ENCODE measurements at places on chromosomes 16 and 17.
A peak's percentile ranks its signal among the peaks of the same experiment; 100 is the strongest.

GRCh38 chr16:56795011-56795410 is 65.1 kb downstream of the NUP93 start:
- no peak for DNase-seq

DNA sequence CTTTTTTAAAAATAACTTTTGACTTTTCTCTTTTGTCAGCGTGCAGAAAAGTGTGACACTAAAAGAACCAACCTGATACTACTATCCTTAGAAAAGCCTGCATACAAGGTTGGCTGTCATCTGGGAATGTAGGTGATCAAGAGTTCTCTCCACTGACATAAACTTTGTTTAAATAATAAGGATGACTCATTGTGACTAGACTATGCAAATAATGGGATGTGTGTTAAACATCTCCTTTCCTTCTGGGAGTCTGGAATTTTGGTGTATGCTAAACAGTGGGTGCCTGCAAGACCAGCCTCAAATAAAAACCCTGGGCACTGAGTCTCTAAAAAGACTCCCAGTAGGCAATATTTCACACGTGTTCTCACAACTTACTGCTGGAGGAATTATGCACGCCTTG is 373.4 kb downstream of the CNTNAP4 start:
- no peak for DNase-seq

- no peak for DNase-seq
Observed at GRCh38 chr17:75260641-75261335, 618 bp downstream of the GGA3 start.

- DNase-seq: peak; percentile 29
Observed at GRCh38 chr16:11361701-11362451, 16.6 kb downstream of the RMI2 start.

GRCh38 chr17:30321314-30321713 is 12.5 kb downstream of the TMIGD1 start:
- no peak for DNase-seq

- no peak for DNase-seq
Observed at GRCh38 chr16:10239640-10240039, 57.4 kb upstream of the GRIN2A start.

- DNase-seq: no peak
Observed at GRCh38 chr17:51455931-51456330, 195.6 kb downstream of the UTP18 start.

DNA sequence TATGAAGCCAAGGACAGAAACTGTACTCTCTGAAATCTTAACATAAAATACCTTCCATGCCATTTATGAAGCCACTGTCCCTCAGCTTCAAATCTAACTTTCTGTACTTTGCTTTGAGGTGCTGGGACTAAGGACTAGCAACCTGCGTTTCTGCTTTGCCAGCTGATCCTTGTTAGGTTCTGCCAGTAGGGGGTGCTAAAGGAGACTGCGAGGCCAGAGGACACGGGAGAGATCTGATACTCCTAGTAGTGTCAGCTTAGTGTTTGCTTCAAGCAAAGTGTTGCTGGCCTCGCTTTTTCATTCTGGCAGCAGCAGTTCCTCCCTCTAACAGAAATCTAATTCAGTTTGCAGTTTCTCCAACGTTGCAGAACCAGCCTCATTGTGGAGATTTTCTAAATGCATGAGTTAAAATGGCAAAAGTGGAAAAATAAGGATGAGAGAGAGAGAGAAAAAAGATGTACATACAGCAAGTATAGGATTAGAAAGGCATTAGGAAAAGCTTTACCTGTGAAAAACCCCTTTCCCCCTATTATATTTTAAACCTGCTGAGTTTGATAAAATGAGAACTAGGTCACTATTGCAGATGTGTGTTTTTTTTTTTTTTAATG is 297.5 kb downstream of the CA10 start:
- no peak for DNase-seq

DNA sequence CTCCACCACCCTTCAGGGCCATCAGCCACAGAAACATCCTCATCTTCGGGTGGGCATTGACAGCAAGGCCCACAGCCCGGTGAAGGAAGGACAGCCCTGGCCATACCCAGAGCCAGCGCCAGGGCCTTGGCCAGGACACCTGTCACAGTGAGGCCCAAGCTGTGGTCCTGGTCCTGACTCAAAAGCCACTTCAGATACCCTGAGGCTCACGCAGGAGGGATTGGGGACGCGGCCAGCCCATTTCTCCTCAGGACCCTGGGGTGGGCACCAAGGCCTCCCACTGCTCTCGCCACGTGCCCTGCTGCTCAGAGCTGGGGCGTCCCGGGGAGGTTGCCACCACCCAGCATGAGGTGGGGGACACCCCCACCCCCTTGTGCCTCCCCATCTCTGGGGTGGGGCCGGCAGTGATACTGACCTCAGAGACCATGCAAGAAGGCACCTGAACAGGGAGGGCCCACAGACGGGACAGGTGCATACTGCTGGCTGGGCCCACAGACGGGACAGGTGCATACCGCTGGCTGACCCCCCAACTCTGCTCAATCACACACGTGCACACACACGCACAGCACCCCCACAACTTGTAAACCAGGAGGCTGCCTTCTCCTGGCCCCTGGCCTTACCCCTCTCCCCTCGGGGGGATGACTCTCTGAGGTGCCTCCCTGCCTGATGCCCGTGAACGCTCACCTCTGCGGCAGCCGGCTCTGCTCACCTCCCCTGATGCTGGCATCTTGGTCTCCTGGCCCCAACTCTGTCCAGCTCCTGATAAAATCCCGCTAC is 14.2 kb downstream of the SLC7A5 start:
- no peak for DNase-seq

DNA sequence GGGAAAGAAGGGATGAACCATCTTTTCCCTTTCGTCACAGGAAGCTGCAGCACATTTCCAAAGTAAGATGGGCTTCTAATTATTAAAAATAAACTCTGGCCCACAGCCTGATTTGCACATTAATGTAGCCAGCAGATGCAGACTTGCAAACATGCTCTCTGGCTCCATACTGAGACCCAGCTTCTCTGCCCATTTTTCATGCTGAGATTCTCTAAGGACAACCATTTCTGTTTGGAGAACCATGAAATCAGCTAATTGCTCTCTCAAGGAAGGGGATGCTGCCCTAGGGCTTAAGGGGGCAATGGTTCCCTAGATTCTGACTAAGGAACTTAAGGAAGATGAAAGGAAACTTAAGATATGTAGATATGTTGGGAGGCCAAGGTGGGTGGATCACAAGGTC is 63.0 kb upstream of the CES5A start:
- no peak for DNase-seq

- no peak for DNase-seq
Observed at GRCh38 chr16:88195269-88195705, 187.5 kb upstream of the ZNF469 start.

GRCh38 chr16:69890114-69890891 is 60.8 kb upstream of the CLEC18A start:
- DNase-seq: no peak

GRCh38 chr16:56848955-56849689 is 15.9 kb upstream of the SLC12A3 start:
- DNase-seq: no peak

GRCh38 chr17:73271072-73271471 is 9.4 kb upstream of the CPSF4L start:
- DNase-seq: no peak

DNA sequence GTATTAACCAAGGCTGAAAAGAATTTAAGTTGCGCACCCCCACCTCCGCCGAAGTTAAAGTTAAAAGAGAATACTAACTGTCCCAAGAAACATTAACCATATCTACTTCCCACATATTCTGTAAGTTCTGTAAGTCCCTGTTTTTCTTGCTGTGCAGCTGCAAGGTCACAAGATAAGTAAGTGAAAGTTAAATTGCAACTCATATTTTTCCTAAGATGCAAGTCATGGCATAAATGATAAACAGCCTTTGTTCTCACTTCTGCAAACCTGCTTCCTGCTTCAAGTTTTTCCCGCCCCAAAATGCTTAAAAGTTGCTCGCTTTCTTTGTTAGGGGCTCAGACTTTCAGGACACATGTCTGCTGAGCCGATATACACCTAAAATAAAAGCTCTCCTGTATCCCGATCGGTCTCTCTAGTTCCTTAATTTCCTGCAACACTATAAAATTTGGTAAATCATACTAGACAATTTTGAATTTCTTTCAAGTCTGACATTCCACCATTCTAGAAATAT is 32.6 kb upstream of the ABCA9 start:
- DNase-seq: no peak

GRCh38 chr17:15233971-15234370 is 31.2 kb downstream of the PMP22 start:
- DNase-seq: no peak

GRCh38 chr17:17890773-17891759 is 54.3 kb upstream of the SREBF1 start:
- DNase-seq: peak; percentile 43

GRCh38 chr17:274902-275301 is 77.7 kb downstream of the RPH3AL start:
- DNase-seq: no peak

DNA sequence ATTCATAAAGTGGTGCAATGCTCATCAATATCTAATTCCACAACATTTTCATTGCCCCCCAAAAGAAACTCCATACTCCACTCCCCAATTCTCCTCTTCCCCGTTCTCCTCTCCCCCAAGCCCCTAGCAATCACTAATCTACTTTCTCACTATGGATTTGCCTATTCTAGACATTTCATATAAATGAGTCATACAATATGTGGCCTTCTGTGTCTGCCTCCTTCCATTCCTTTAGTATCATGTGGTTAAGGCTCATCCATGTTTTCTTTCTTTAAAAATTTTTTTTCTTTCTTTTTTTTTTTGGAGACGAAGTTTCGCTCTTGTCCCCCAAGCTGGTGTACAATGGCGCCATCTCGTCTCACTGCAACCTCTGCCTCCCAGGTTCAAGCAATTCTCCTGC is 56.3 kb upstream of the HAS3 start:
- DNase-seq: no peak

DNA sequence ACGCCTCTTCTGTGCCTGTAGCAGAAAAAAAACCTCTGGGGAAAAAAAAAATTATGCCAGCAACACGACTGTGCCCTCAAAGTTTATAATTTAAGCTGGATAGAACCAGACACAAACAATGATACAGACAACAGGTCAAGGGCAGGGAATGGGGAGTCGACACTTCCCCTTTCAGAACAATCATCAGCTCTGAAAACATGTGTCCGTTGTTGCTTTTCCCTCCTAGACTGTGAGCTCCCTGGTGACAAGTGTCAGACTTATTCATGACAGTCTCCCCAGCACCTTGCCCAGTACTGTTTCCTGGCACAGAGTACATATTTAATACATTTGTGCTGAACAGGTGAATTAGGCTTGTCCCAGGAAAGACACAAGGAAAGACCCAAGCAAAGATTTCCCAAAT is 178.3 kb downstream of the SOX9 start:
- DNase-seq: no peak

DNA sequence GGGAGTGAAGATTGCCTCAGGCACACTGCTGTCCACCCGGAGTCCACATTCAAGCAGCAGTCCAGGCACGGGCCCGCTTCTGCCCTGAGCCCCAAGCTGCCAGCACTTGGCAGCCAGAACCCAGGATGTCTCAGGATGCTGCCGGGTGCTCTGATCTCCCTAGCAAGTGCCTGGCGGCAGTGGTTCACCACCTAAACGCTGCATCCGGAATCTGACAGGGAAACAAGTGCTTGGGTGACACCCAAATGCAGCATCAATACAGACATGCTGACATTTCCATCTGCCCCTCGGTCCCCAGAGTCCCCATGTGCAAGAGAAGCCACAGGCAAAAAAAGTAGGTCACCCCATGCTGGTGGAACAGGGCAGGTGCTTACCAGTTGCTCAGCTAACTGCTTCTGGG is 197.1 kb upstream of the RPL38 start:
- no peak for DNase-seq

DNA sequence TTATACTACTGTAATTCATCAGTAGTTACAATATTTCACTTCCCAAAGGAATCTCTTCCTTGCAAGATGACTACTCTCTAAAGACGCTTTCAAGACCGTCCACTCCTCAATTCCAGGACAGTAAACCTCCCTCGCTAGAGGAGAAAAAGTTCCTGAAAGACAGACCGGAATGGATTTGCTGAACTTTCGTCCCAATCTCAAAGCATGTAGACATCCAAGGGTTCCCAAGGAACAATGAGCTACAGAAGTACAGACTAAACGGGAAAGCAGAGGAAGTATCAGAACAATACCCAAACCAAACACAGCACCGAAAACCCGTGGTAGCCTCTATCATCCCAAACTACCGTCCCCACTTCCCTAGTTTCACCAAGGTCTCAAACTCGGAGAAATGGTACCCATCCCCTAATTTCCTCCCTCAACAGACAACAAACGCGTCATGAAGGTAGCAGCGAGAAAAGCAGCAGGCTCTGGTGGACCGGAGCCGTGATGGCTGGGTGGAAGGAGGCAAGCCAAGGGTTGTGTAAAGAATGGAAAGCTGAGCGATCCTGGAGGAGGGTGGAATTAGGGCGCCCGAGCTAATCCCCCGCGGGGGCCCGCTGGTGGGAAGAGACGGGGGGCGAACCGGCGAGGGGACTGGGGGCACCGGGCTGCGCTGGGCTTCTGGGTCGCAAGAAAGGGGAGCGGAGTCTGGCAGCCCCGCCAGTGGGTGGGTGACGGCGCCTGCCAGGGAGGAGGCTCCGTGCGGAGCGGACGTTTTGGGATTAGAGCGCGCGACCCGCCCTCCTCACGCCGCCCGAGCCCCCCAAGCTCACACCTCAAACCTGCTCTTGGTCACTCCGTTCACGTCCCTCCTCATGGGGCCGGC is 647 bp downstream of the FBXL20 start:
- no peak for DNase-seq

DNA sequence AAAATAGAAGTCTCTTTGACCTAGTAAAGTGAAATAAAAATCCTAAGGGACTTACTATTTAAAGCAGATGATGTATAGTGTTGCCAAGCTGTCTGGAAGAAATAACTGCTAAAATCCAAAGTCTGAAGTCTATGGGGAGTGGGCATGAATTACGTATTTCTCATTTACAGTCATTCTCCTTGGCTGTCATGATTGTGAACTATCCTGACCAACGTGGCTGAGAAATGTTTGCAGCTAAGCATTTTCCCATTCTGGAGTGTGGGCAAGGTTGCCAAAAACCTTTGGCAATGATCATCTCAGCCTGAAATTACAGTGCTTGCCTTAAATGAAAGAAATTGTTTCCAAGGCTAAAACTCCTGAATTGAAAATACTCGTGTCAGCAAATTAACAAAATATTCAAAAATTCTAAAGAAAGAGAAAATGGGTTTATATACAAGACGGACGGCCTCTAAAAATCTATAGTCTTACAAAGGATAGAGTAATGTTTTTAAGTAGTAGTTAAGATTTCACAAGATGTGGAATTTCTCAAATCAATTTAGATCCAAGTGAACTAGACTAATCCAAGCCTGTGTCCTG is 77.0 kb downstream of the CACNG1 start:
- no peak for DNase-seq

DNA sequence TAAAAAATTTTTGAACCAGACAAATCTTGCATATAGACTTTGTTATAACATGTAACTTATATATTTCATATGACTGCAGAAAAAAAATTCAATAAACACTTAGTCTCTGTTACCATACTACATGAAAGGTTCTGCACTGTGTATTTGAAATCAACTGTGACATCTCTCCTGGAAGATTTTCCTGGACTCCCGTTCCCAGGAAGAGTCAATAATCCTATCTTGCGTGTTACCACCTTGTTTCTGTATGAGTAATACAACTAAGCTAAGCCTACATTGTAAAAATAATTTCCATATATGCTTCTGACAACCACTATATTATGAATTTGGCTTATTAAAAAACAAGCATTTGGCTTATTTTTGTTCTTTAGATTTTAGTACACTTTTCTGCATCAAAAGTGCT is 665.6 kb upstream of the SOX9 start:
- no peak for DNase-seq

GRCh38 chr16:81012974-81013373 is 6.0 kb downstream of the CENPN start:
- no peak for DNase-seq

Measured in CD4-positive, alpha-beta T cell treated with Interleukin-6 at 100 ng/mL for 8 hours (primary cell).